ENCODE measurements at places on chromosomes 5 and 9.

DNA sequence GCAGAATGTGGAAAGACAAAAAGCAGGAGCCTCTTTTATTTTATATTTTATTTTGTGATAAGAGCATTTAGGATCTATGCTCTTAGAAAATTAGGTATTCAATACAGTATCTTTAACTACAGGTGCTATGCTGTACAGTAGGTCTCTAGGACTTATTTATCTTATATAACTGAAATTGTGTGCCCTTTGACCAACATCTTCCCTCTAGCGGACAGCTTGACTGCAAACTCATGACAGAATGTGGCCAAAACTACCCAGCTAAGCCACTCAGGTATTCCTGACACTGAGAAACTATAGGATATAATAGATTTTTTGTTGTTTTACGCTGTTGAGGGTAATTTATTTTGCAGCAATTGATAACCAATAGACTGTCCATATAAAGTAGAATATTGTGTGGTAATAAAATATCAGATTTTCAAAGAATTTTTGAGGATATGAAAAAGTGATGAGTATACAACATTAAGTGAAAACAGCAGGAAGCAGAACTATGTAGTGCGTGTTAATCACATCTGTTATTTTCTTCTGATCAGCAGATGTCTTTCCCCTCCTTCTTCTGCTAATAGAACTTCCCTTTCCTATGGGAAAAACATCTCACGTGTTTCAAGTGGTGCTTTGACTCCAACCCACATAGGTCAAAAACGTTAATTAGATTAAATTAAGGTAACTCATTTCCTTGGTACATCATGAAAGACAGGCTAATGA lies 69.9 kb upstream of the SELENOP start:
- no peak for DNase-seq

DNA sequence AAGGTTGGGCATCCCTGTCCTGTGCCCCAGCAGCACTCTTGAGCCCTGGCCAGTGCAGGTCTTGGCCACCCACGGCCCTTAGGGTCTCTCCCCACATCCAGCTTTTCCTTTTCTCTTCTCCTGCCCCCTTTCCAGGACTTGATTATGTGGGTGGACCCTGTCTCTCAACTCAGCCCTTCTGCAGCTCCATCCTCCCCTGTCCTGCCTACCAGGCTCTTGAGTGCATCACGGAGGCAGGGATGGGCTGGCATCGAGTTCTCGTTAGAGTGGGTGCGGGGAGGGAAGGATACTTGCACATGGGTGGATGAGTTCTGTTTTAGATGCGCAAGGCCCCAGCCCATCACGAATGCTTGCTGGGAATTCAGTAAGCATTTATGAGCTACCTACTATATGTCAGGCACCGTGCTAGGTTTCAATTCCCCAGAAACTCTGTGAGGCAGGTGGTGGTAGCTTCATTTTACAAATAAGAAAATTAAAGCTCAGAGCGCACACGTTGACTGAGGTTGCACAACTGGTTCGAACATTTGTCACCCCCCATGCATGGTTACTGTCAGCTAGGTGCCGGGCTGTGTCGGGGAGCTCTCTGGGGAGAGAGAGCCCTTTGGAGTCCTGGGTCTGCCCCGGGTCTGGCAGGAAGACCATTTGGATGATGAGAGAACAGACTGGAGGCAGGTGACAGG lies 144.6 kb upstream of the PITX1 start:
- no peak for DNase-seq

GRCh38 chr9:112717661-112718331 lies at the start of gene INIP:
Gene INIP (minus strand): TSS chr9:112718117. CDS start chr9:112716485, 1,632 bp downstream.
- DNase-seq = peak; percentile 97

- DNase-seq = no peak
These were observed 53.9 kb upstream of the BNC2 start for GRCh38 chr9:16924311-16924915.

- DNase-seq = peak; percentile 71
These were observed 85.2 kb upstream of the ZBTB43 start for GRCh38 chr9:126719618-126720031.

- peak; percentile 11 for DNase-seq
These were observed 286.3 kb downstream of the NNT start for GRCh38 chr5:43889233-43889632.

- DNase-seq = no peak
These were observed 141.5 kb downstream of the FSTL4 start for GRCh38 chr5:133470841-133471240.

- no peak for DNase-seq
These were observed 42.0 kb downstream of the PBX3 start for GRCh38 chr9:125789196-125789595.

DNA sequence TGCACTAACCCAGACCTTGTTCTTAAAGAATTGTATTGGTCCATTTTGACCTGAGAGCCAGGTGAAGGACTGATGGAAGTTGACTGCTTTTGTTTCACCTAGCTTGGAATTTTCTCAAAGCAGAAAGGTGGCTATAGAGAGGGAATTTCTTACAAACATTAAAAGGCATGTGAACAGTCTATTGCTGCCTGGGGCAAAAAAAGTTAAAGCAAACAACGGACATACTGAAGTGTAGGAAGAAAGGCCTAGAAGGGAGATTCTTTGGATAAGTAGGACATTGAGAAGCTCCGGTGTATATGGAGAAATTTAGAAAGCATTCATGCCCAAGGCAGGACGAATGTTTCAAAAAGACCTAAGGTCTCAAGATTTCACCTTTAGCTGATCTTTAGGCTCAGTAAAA lies 11.7 kb downstream of the CATSPER3 start:
- DNase-seq = no peak

DNA sequence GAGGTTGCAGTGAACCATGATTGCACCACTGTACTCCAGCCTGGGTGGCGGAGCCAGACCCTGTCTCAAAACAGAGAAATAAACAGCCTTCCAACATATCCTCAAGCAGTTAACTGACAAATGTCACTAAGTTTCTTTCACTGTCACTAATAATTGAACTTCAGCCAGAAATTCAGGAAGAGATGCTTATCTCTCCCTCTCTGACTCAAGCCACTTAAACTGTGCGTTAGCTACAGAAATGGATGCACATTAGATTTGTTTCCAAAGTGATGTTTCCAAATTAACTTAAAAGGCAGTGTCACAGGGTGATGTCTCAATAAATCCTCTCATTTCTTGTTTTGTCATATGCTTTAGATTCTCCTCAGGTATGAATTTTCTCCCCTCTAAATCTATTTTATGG lies 164.9 kb downstream of the KDM4C start:
- DNase-seq = no peak

GRCh38 chr5:143114481-143114880 lies 289.0 kb downstream of the NR3C1 start:
- DNase-seq = no peak

DNA sequence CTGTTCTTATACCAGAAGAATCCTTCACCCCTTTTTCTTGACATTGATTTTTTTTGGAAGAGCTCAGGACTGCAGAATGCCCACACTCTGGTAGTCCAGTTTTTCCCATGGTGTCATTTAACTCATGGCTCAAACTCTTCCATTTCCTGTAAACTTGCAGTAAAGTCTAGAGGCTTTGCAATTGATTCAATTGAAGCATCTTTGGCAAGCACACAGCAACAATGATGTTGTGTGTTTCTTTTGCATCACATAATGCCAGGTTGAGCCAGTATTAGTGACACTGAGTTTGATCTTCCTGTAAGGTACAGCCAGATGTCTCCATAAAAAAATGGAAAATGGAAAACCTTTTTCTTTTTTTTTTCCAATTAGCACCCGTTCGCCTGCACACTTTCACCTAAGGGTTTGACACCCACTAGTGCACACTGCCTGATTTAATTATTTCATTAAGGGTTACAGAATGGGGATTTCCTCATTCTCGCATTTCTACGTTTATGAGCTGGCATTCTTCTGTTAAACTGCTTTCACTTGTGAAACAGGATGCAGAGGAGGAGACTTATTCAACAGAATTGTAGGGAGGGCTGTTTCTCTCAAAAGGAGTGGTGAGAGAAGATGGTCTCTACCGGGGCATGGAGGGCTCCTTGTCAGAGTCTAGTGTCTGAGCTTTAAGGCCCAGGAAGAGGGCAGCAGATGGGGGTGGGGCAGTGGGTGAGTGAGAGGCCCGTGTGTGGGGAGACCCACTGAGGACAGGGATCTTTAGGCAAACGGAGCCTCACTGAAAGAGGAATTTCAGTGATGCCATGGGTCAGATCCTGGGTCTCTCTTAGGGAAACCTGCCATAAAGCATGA lies 2.2 kb upstream of the S1PR3 start:
- DNase-seq = peak; percentile 48

- no peak for DNase-seq
These were observed 184.8 kb downstream of the NR3C1 start for GRCh38 chr5:143218517-143219170.

GRCh38 chr5:163338-163620 lies 28.0 kb upstream of the LRRC14B start:
- DNase-seq = no peak

DNA sequence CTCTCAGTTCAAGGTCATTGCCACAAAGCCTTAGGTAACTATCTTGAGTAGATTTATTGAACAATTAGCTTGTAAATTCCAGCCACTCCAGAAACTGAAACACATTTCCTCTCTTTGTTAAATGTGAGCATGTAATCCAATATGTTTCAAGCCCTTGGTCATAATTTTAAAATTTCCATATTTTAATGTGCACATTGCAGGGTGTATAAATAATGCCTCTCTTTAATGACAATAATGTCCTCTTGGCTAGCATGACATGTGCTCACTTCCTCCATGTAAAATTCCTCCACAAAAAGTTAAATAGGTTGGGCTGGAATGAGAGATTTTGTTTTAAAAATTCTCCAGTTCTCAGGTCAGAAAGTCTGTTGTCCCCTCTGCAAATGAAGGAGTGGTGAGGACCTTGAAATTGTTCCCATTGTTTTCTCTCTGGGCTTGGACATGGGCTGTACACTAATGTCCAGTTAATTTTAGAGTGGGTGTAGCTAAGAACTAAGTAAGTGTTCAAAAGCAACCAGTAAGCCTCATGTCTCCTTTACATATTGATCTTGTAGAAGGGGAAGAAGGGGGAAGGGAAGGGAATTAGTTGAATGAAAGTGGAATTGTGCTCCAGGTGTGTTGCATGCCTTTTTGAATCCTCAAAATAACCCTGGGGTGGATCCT lies 2.9 kb downstream of the PPP3R2 start:
- DNase-seq = no peak

DNA sequence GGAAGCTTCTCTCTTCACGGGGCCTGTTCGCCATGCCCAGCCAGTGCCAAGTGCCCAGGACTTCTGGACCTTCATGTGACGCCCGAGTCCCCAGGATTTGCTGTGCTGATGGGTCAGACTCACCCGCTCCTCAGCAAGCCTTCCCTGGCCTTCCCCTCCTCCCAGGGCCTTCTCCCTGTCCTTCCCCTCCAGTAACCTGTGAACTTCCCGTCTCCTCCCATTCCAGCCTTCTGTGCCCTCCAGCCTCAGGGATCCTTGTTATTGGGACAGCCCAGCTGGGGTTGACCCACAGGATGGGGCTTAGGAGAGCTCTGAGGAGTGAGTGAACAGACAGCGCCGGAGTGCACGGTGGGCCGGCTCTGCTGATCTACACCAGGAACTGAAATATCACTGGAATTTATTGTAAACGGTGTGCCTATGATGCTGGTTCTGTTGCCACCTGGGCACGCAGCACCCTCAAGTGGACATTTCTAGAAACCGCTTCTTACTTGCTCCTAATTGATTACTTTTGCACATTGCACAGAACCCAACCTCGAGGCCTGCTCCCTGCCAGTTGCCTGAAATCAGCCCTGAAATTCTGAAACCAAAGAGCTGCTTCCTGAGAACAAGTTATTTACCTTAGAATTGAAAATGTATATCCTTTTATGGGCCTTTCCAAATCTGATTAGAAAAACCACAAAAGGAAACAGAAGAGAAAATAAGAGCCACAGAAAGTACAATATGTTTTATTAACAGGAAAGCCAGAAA lies 1.5 kb downstream of the SPAAR start:
- peak; percentile 69 for DNase-seq

GRCh38 chr5:179698935-179699615 lies at the start of gene CANX:
Gene CANX (plus strand): TSS chr5:179698967. CDS start chr5:179705682, 6,715 bp downstream.
- no peak for DNase-seq

GRCh38 chr9:37839496-37840461 lies 39.2 kb downstream of the DCAF10 start:
- peak; percentile 8 for DNase-seq

DNA sequence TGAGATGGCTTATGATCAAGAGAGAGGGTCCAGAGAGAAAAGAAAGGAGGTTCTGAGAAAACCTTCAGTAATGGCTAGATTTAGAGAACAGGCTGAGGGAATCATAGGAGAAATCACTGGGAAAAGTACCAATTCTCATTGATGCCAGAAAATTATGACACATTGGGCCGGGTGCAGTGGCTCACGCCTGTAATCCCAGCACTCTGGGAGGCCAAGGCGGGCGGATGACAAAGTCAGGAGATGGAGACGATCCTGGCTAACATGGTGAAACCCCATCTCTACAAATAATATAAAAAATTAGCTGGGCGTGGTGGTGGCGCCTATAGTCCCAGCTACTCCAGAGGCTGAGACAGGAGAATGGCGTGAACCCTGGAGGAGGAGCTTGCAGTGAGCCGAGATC lies 29.5 kb upstream of the PLIN2 start:
- DNase-seq = peak; percentile 38

- DNase-seq = no peak
These were observed 30.7 kb upstream of the IRX1 start for GRCh38 chr5:3564827-3565518.

DNA sequence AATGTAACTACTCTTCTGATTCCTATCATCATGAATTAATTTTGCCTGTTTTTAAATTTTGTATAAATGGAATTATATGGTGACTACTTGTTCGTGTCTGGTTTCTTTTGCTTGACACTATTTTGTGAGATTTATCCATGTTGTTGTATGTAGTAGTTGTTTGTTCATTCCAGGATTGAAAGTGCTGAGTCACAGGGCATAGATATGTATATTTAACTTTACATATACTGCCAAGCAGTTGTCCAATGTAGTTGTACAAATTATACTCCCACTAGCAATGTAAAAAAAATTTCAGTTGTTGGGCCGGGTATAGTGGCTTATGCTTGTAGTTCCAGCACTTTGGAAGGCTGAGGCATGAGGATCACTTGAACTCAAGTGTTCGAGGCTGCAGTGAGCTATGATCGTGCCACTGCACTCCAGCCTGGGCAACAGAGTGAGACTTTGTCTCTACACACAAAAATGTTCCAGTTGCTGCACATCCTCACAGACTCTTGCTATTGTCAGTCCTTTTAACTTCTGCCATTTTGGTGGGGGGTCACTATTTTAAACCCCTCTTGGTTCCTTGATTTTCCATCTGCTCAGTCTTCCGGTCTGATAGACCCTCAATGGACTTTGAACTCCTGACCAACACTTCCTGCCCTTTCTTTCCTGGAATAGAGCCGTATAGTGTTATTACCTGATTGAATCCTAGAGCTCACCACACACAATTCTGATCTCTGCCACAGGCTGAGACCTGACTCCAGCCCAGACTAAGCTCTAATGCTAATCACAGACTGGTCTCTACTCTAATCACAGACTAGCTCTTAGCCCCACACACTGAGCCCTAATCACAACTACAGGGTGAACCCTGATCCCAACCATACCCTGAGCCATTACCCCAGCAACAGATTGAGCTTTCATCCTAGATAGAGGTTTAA lies 69.3 kb upstream of the MELK start:
- DNase-seq = no peak

DNA sequence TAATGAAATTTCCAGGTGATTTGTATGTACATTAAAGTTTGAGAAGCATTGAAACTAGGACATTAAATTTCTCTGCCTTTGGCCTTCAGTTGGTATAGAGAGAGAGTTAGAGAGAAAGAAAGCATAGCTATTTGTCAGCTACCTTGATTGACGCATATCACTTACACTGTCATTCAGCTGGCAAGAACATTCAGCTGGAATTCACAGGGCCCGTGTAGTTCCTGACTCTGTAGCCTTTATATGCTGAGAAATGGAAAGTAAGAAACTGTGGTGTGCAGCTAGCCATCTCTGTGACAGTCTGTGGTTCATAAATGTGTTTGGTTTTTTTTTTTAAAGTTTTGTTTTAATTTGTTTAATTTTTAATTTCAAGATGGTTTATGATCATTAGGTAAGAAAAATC lies 58.9 kb downstream of the DMXL1 start:
- no peak for DNase-seq
